LNCaP clone FGC (cell line): ENCODE measurements at places on chromosomes 7 and 10.

DNA sequence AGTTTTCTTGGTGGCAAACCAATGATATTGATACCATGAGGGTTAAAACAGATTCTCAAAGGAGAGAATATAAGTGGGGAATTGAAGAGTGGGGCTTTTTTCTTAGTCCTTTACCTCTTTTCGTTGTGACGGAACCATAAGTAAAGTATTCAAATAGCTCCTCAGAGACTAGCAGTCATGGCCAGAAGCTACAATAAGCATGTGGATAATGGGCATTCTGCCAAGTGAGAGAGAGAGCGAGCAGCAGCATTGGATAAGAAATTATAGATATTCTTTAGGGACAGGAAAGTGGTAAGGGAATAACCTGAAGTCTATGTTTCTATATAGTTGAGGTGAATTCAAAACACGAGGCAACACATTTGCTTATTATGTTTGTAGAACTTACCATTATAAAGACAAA, 235.1 kb downstream of the SEMA3E start:
- no peak for DNase-seq

- no peak for DNase-seq
Observed at GRCh38 chr10:106894692-106895091, 269.8 kb downstream of the SORCS1 start.

DNA sequence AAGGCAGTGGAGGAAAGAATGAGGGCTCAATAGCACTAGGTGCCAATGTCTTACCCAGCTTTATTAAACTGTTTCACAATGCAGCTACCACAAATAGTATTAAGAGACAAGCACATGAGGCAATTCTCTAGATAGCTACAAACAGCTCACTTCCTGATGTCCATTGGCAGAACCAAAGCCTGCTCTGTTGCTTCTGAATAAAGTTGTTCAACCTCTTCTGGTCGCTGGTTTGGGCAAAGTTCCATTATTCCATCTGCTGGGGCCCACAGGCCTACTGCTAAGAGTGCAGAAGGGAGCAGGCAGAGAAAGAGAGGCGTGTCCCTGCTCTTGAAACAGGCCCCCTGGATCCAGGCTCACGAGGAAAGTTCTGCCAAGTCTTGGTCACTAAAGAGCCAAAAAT, 173.9 kb downstream of the ZNF438 start:
- DNase-seq, result no peak

GRCh38 chr7:30479202-30480120, 877 bp upstream of the NOD1 start:
- no peak for DNase-seq

DNA sequence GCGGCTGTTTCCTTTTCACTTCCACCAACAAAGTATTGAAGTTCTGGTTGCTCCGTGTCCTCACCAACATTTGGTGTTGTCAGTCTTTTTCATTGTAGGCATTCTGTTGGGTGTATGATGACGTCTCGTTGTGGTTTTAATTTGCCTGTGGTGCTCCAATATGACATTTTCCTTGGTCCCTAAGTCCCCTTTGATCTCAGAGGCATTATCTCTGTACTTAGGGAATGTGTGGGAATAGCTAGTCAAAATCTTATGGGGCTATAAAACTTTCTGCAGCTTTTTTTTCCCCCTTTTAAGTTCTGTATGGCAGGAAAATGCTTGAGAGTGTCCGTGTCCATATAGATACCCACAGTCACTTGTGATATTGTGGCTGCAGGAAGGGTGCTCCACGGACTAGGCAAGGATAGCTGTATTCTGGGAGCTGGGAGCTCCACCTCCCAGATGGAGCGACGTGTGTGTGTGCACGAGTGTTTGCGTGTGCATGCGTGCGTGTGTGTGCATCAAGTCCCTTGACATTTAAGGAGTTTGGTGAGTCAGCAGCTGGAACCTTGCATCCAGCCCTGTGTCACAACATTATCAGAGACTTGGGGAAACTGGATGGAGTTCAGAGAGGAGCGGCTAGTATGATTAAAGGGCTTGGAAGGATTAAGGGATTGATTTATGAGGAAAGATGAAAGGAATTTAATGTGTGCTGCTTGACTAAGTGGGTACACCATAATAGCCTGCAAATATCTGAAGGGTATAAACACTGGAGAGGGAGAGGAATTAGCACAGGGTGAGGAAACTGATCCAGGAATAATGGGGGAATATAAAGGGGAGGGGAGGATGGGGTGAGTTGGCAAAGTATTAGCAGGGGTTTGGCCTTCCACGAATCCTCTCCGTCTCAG, 66.8 kb downstream of the LRMDA start:
- no peak for DNase-seq

- no peak for DNase-seq
Observed at GRCh38 chr10:107033799-107034422, 130.6 kb downstream of the SORCS1 start.

GRCh38 chr7:117088623-117089194, 135.4 kb downstream of the ST7 start:
- DNase-seq, result no peak

DNA sequence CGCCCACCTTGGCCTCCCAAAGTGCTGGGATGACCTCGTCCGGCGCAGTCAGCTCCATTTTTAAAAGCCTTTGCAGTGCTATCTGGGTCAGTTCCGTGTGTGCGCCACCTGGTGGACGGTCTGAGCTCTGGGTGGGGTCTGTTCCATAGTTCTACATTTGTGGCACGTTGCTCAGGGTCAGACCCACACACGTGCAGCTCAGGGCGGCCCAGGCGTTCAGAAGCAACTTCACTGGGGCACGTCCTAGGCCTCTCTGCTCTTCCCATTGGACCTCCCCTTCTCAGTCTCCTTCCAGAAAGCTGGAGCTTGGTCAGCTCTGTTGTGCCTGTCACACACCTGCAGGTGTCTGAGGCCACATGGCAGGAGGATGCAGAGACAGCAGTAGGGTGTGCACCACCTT, 137.9 kb downstream of the DNAJB6 start:
- no peak for DNase-seq

GRCh38 chr10:28127881-28128280, 129.0 kb upstream of the ODAD2 start:
- no peak for DNase-seq

GRCh38 chr7:45967591-45968157, 46.6 kb upstream of the IGFBP3 start:
- no peak for DNase-seq

DNA sequence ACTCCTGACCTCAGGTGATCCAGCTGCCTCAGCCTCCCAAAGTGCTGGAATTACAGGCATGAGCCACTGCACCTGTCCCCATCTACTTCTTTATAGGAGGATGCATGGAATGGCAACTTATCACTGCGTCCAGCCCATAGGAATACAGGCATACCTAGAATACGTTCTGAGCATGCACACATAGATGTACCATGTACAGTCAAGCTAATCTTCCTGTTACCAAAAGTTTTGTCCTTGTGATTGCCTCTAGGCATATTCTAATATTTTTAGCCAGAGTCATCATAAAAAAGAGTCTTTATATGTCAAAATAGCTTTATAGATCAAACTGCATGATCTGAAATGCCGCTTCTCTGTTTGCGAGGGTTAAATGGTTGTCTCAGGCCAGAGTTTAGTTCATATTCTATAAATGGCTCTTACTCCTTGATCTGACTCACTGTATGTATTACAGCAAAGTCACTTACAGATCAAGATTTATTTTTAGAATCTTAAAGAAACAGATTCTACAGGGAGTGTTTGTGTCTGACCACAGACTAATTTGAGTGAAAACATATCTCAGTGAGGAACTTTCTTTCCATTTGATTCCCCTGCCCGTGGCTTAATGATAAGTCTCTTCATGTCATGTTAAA, 210.9 kb downstream of the CREB5 start:
- no peak for DNase-seq

- DNase-seq, result no peak
Observed at GRCh38 chr10:91444211-91445182, 34.4 kb downstream of the HECTD2 start.

DNA sequence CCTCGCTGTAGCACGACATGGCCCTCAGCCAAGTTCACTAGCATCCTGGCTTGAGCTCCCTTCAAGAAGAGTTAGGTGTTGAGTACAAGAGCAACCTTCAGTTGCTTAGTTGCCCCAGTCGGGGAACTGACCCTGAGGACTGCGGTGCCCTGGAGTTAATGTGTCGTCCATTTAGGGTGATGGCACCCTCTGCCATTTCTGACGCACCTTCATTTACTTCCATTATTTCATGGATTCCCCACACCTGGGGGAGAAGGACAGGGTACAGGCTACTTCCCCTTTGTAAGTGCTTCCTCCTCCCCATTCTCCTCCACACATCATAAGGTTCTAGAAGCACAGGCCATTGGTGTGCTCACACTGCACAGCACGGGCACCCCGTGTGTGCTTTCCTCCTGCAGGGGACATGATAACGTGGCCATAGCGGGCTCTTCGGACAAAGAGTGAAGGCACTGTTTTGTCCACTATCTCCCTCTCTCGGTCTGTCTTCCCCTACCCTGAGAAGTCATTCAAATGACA, 1.8 kb downstream of the ALOX5 start:
- DNase-seq, result no peak

- DNase-seq, result no peak
Observed at GRCh38 chr10:6473430-6473829, 106.6 kb downstream of the PRKCQ start.

DNA sequence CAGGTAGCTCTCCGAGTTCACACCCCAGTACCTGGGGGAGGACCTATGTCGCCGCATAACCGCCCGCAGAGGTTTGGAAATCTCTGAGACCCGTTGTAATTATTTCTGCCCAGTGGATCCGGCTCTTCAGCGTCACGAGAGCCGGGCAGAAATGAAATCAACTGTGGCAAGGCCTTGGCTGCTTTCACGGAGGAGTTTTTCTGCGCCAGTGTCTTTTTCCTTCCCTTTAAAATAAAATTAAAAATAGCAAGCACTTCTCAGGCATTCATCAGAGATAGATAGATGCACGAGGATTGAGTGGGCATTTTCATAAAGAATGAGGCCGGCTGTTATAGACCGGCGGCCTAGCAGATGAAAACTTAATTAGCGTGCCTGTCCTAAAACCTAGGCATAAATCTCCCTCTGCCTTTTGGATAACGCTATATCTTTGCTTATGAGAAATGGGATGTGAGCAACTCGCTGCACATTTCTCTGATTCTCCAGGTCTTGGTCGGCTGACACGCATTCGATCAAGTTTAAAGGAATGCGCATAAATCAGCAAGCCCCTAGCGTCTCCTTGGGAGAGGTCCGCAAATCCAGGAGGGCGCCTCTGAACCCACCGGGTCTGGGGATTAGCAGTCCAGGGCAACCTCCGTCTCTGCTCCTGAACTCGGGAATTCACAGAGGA, 6.4 kb downstream of the HOXA13 start:
- no peak for DNase-seq

DNA sequence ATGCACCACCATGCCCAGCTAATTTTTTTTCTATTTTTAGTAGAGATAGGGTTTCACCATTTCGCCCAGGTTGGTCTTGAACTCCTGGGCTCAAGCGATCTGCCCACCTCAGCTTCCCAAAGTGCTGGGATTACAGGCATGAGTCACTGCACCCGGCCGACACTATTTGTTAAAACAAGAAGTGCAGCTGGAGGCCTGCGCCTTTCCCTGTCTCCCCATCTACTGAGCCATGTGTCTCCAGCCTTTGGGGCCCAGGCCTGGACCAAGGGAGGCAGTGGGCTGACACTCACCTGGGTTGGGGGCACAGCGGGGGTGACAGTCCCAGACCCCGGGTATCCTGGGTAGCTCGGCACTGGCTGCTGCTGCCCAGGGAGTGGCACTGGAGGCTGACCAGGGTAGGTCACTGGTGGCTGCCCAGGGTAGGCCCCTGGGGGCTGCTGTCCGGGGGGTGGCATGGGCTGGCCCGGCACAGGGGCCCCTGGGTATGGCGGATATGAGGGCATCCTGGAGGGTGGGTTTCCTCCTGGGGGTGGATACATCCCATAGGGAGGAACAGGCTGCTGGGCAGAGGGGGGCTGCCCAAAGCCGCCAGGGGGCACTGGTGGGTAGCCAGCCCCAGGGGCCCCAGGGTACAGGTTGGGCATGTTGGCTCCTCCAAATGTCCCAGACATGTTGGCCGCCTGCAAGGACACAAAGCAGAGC, 36.3 kb downstream of the PLAC9 start:
- DNase-seq, result no peak

GRCh38 chr7:38283107-38283506, 9.7 kb upstream of the TARP start:
- DNase-seq, result no peak

GRCh38 chr10:100637785-100638184, 102.0 kb downstream of the HIF1AN start:
- DNase-seq, result no peak

GRCh38 chr7:76211216-76211615, 9.5 kb downstream of the SRRM3 start:
- DNase-seq, result no peak

DNA sequence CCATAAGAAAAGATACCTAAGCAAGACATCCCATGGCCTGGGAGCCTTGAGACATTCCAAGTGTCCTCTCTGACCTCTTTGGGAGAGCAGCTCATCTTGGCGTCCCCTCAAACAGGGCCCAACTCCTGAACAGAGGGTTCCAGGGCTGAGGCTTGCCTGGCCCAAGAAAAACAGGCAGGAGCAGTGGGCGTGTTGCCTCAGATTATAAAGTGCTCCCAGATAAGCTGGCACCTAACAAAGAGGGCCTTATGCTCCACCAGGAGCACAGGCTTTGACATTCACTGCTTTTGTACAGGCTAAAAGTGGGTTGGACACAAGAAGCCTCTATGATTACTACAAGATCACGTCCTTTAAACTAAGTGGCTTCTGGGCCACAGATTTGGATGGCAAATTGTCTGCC, 193.1 kb downstream of the FGFR2 start:
- DNase-seq, result no peak

DNA sequence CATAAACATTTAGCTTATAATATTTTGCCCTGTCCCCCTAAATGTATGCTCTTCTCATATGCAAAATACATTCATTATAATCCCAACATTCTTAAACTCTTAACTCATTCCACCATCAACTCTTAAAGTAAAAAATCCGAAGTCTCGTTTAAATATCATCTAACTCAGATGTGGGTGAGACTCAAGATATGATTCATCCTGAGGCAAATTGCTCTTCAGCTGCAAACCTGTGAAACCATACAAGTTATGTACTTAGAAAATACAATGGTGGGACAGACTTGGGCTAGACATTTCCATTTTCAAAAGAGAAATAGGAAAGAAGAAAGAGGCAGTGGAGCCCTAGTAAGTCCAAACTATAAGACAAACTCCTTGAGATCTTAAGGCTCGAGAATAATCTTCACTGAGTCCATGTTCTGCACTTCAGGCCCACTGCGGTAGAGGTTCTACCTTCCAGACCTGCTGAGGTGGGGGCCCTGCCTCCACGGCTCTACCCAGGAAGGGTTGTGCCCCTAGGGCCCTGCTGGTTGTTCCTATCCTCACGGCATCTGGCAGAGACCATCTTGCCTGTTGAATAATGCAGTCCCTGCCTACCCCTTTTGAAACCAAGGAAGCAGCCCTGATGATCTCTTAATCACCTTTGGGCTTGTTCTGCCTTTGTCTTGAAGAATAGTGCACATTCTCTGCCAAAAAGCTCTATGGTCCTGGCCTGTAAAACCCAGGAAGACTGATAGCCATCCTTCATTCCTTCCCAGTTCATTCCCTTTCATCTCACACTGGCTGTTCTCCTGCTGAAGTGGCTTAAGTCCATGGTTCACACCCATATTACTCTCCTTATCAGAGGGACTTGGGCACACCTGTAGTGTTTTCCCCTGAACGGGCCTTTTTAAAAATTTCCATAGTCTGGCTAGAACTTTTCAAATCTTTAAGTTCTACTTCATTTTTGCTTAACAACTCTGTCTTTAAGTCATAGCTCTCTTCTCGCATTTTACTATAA, 37.3 kb downstream of the INPP5F start:
- DNase-seq, result no peak
